ENCODE measurements at places on chromosomes 5 and 9. TPM values are rescaled to one million over a fixed set of nuclear protein-coding genes. Genes with fewer than 3 reads are reported as not detected.

Gene CACFD1
- total RNA-seq = 34.3 TPM

Gene GCNT4
- total RNA-seq = 1.9 TPM

Gene PCDHGA7
- 1.9 TPM for total RNA-seq

Gene C5orf22
- total RNA-seq = 20.8 TPM

Gene GPR151
- not detected for total RNA-seq

Gene DMRTA1
- total RNA-seq = 1.7 TPM

Gene TLE1
- total RNA-seq = 17.9 TPM

Gene FCN2
- not detected for total RNA-seq

DNA sequence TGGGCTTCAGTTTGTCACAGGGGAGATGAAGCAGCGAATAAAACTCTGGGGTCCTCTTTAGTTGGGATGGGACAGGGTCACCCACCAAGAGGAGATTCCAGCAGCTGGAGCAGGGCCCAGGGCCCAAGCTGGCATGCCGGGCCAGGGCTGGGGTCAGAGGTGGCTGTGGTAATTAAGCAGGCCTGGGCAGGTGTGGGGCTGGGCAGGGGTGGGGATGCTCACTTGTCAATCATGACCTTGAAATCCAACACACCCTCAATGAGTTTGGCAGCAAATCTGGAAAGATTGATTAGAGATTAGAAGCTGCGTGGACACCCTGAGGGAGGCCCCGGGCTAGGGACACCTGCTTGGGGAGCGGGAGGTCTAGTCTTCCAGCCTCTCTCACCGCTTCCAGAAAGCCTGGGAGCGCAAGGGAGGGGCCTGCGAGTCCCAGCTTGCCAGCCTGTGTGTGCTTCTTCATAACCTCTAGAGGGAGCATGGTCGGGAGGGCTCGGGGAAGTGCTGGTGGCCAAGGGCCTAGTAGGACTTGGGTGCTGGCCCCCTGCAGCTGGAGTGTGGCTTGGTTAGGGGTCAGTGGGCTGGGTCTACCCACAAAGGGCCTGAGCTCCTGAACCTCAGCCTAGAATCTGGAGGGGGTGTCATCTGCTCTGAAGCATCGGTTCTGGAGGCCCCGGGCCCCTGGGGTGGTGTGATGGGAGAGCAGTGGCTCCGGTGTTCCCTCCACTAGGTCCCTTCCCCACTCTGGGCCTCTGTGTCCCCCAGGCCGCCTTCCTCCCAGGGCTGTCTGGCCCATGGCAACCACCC is 7.6 kb downstream of the CRAT start:
- H3K4me1 ChIP-seq = no peaks in the 10 kb centered on the region
- DNase-seq = peak; percentile 62
- H3K27ac ChIP-seq = no peak overlapping the region
- no peak overlapping the region for H3K4me3 ChIP-seq
- H3K36me3 ChIP-seq = peaks cover 28% of the 10 kb centered on the region
- no peaks in the 10 kb centered on the region for H3K27me3 ChIP-seq

DNA sequence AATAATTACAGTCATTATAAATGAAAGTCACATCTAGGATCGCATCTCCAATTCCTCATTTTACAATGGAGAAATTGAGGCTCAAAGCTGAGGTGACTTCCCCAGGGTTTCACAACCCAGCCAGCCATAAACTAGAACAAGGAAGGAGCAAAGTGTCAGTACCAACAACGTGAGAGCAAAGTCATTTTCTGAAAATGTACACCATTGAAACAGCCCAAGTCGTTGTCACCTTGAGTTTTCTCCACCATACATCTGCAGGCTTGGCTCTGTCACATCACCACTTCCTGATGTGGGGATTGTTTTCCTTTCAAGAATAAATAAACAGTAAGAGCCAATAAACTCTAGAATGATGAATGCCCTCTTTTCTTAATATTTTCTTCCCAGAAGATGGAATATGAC is 184.5 kb upstream of the PTGER4 start:
- DNase-seq = no peak
- H3K36me3 ChIP-seq = no peaks in the 10 kb centered on the region
- no peak overlapping the region for H3K27ac ChIP-seq

DNA sequence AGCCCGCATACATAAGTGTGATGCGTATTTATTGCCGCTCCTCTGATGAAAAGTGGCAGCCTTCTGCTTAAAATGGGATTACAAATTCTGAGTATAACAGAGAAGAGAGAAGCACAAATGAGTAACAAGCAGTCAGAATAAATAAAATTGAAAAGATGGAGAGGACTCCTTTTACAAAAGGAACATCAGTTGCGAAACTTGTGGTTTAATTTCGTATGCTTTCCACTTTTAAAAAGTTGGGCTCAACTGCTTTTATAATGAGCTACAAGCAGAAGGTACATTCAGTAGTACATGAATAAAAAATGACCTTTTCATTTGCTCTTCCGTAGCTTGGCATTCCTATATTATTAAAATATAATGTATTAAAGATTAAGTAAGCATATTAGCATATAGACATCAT is 320.0 kb downstream of the FBXL17 start:
- no peaks in the 10 kb centered on the region for H3K27me3 ChIP-seq
- no peak overlapping the region for H3K27ac ChIP-seq
- no peak overlapping the region for H3K4me3 ChIP-seq
- H3K36me3 ChIP-seq = no peaks in the 10 kb centered on the region
- DNase-seq = no peak

GRCh38 chr5:138594305-138595058 is 19.3 kb upstream of the HSPA9 start:
- H3K4me1 ChIP-seq = no peaks in the 10 kb centered on the region
- no peak overlapping the region for H3K4me3 ChIP-seq
- no peak overlapping the region for H3K27ac ChIP-seq
- DNase-seq = no peak

DNA sequence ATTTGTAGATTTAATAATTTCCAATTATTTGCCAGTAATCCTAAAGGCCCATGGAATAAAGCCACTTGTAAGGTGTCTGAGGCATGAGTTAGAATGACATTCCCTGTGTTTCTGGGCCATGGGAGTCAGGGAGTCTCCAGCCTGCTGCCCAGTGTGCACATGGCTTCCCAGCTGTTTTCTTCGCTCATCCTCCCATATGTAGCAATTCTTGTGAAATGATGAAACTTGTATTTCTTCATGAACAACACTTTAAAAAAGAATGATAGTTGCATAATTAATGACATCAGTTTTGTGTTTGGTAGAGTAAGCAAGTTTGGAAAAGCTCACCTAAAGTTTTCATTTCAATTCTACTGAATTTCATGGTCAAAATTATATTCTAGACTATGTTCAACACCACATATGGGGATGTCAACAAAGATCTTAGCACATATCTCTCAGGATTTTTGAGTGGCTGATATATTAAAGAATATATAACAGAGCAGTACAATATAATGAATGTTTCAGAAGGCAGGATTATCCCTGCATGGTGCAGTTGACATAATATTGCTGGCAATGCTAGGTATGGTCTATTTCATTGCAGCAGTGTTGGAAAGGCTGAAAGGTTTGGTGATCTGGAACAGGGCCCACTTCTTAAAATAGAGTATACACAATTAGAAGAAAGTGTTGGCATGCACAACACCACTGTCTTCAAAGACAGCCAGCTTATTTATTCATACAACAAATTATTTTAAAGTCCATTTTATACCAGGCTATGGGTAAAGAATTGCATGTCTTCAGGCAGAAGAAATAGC is 44.7 kb downstream of the GRIN3A start:
- no peak overlapping the region for H3K27ac ChIP-seq
- no peaks in the 10 kb centered on the region for H3K4me1 ChIP-seq
- H3K36me3 ChIP-seq = no peaks in the 10 kb centered on the region
- DNase-seq = no peak
- H3K27me3 ChIP-seq = no peaks in the 10 kb centered on the region

DNA sequence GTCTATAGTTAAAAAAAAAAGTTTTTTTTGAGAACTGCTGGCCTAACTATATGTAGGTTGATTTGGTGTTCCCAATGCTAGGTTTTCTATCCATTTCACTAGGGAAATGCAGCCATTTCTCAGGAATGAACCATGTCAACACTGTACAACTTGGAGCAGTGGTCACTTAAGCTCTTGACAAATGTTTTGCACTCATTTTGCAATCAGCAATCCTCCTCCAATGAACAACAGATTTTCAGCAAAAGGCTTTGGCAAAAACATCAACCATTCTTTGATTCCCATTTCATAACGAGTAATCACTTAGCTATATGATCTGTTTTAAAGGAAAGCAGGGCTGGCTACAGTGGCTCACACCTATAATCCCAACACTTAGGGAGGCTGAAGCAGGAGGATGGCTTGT is 17.9 kb downstream of the STRBP start:
- H3K27ac ChIP-seq = no peak overlapping the region
- H3K27me3 ChIP-seq = no peaks in the 10 kb centered on the region
- no peaks in the 10 kb centered on the region for H3K36me3 ChIP-seq
- H3K4me3 ChIP-seq = no peak overlapping the region

- H3K4me1 ChIP-seq = no peaks in the 10 kb centered on the region
- no peak overlapping the region for H3K27ac ChIP-seq
- no peak for DNase-seq
- no peaks in the 10 kb centered on the region for H3K36me3 ChIP-seq
- no peak overlapping the region for H3K4me3 ChIP-seq
- no peaks in the 10 kb centered on the region for H3K27me3 ChIP-seq
Observed at GRCh38 chr5:121273833-121274433, 577.7 kb upstream of the FTMT start.

- DNase-seq = no peak
- H3K4me1 ChIP-seq = no peaks in the 10 kb centered on the region
- H3K27me3 ChIP-seq = no peaks in the 10 kb centered on the region
- no peaks in the 10 kb centered on the region for H3K36me3 ChIP-seq
Observed at GRCh38 chr9:34771007-34771406, 61.1 kb upstream of the CCL21 start.

- H3K27ac ChIP-seq = no peak overlapping the region
- no peaks in the 10 kb centered on the region for H3K36me3 ChIP-seq
- H3K27me3 ChIP-seq = no peaks in the 10 kb centered on the region
- H3K4me1 ChIP-seq = no peaks in the 10 kb centered on the region
- no peak overlapping the region for H3K4me3 ChIP-seq
Observed at GRCh38 chr5:45680950-45681349, 15.2 kb downstream of the HCN1 start.

DNA sequence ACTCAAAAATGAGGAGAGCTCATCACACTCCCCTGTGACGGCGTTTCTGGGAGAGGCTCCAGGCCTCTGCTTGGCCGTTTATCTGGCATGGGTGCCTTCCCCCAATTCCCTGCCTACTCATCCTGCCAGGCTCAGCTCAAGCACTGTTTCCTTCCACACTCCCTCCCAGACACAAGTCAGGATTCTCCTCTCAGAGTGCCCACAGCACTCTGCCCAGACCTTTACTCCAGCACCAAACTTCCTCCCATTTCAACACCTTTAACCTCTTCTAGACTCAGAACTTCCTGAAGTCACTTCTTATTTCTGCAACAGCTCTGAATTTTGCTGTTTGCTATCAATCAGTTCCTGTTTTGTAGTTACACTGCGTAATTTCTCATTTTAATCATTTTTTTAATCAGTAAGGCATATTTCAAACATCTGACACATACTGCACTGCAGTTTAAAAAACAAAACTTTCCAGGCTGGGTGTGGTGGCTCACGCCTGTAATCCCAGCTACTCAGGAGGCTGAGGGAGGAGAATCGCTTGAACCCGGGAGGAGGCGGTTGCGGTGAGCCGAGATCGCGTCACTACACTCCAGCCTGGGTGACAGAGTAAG is 16.0 kb downstream of the TRMO start:
- H3K4me3 ChIP-seq = no peak overlapping the region
- H3K27ac ChIP-seq = peak overlapping the region; percentile 76
- peaks cover 37% of the 10 kb centered on the region for H3K4me1 ChIP-seq
- DNase-seq = peak; percentile 54
- H3K36me3 ChIP-seq = peaks cover 68% of the 10 kb centered on the region
- H3K27me3 ChIP-seq = no peaks in the 10 kb centered on the region

DNA sequence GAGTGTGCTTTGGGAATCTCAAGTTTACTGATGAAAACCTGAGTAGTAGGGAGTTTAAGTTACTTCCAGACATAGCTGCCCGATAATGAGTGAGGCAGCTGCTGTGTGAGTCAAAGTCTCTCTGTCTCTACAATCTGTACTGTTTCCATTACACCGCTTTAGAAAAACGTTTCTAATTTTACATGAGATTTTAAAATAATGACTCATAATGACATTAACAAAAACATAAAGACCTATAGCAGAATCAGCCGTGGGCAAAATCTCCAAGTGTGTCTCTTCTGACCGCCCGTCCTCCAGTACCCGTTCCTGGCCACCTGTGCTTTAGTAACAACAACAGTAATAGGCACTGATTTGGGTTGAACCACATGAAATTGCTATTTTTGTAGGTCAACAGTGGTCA is 69.6 kb upstream of the PRRC1 start:
- no peak overlapping the region for H3K27ac ChIP-seq
- DNase-seq = no peak
- no peak overlapping the region for H3K4me3 ChIP-seq
- H3K36me3 ChIP-seq = no peaks in the 10 kb centered on the region
- H3K4me1 ChIP-seq = no peaks in the 10 kb centered on the region
- no peaks in the 10 kb centered on the region for H3K27me3 ChIP-seq

GRCh38 chr5:82387819-82388166 is 109.6 kb upstream of the RPS23 start:
- no peak overlapping the region for H3K4me3 ChIP-seq
- no peak overlapping the region for H3K27ac ChIP-seq
- H3K36me3 ChIP-seq = no peaks in the 10 kb centered on the region
- H3K27me3 ChIP-seq = no peaks in the 10 kb centered on the region
- H3K4me1 ChIP-seq = no peaks in the 10 kb centered on the region

GRCh38 chr9:78685471-78685870 is 388.5 kb downstream of the PSAT1 start:
- no peaks in the 10 kb centered on the region for H3K36me3 ChIP-seq
- no peaks in the 10 kb centered on the region for H3K4me1 ChIP-seq
- H3K4me3 ChIP-seq = no peak overlapping the region
- no peaks in the 10 kb centered on the region for H3K27me3 ChIP-seq
- DNase-seq = no peak

DNA sequence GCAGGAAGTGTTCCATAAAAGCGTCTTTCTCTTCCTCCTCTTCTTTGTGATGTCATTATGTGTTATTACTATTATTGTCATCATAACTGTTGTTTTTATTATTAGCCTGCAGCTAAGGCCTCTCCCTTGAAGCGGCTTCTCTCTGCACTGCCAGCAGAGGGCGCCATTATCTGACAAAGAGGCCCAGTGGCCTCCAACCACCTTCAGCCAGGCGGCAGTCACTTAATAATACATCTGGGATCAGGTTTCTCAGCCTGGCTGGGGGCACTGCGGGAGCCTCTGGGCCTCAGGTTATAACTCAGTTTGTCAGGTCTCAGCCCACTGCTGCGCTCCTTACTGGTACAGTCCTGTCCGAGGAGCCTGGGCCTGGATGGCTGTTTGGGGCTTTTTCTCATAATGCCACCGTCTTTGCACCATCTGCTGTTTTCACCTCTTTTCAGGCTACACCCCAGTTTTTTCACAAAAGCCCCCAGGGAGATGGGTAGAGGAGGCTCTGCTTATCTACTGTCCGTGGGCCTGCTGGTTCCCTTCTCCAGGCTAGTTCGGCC is 281.9 kb downstream of the NSG2 start:
- no peak overlapping the region for H3K4me3 ChIP-seq
- H3K27me3 ChIP-seq = peaks cover 14% of the 10 kb centered on the region
- DNase-seq = peak; percentile 63
- no peaks in the 10 kb centered on the region for H3K36me3 ChIP-seq
- no peaks in the 10 kb centered on the region for H3K4me1 ChIP-seq

- no peak for DNase-seq
- H3K36me3 ChIP-seq = peaks cover 14% of the 10 kb centered on the region
- peaks cover 39% of the 10 kb centered on the region for H3K4me1 ChIP-seq
- no peaks in the 10 kb centered on the region for H3K27me3 ChIP-seq
Observed at GRCh38 chr9:98071737-98072136, 15.2 kb downstream of the NANS start.

Data from lower lobe of right lung (tissue), 2 donors.